Ascending aorta (tissue), 2 donors: ENCODE measurements at places on chromosomes 7 and 10. TPM values are rescaled to one million over a fixed set of nuclear protein-coding genes. Genes with fewer than 3 reads are reported as not detected.

DNA sequence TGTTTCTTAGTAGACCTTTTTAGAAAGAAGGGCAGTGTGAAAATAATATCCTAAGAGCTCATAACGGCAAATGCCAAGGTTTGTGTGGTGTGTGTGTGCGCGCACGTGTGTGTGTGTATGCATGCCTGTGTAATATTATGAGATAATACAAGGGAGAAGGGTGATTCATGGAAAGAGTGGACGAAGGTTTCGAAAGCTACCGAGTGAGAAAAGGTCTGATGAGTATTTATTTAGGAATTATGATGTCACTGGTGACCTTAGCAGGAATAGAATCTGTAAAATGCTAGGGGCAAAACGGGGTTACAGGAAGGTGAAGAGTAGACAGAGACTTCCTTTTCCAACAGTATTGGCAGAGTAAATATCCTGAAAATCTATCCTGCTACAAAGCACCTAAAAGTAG lies 107.3 kb downstream of the AHR start:
- no peaks in the 10 kb centered on the region for H3K27me3 ChIP-seq
- H3K4me3 ChIP-seq, result no peak overlapping the region
- no peak overlapping the region for H3K27ac ChIP-seq

- no peak overlapping the region for H3K4me3 ChIP-seq
- no peaks in the 10 kb centered on the region for H3K27me3 ChIP-seq
- H3K27ac ChIP-seq, result no peak overlapping the region
- no peaks in the 10 kb centered on the region for H3K4me1 ChIP-seq
- no peaks in the 10 kb centered on the region for H3K36me3 ChIP-seq
These were observed 203.3 kb downstream of the BUB3 start for GRCh38 chr10:123357421-123357930.

- H3K36me3 ChIP-seq, result no peaks in the 10 kb centered on the region
- no peak for DNase-seq
- no peaks in the 10 kb centered on the region for H3K27me3 ChIP-seq
- no peaks in the 10 kb centered on the region for H3K4me1 ChIP-seq
- H3K4me3 ChIP-seq, result no peak overlapping the region
- no peak overlapping the region for H3K27ac ChIP-seq
These were observed 138.9 kb upstream of the FERD3L start for GRCh38 chr7:19284136-19284535.

GRCh38 chr7:151520419-151521261 lies 945 bp upstream of the RHEB start:
- H3K4me3 ChIP-seq, result peak overlapping the region; percentile 49
- peaks cover 13% of the 10 kb centered on the region for H3K4me1 ChIP-seq
- no peaks in the 10 kb centered on the region for H3K27me3 ChIP-seq

- no peaks in the 10 kb centered on the region for H3K4me1 ChIP-seq
- peaks cover 17% of the 10 kb centered on the region for H3K36me3 ChIP-seq
- no peak overlapping the region for H3K4me3 ChIP-seq
- H3K27ac ChIP-seq, result no peak overlapping the region
- no peak for DNase-seq
These were observed 23.5 kb downstream of the BCCIP start for GRCh38 chr10:125846894-125847293.

DNA sequence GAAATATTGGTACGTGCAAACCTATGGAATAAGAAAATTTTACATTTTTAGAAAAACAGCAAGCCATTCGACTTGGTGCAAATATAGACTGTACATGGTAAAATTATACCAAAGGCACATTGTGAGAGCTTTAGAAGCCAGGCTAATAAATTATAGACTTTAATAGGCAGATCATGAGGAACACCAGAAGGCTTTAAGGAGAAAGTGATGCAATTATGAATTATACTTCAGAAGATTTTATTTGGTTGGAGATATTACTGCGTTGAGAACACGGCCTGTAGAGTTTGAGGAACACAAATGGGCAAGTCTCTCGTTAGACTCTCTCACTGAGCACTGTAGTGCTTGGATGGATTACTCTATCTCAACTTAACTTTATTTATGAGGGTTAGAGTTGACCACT lies 141.7 kb downstream of the MACC1 start:
- DNase-seq, result no peak
- H3K4me1 ChIP-seq, result no peaks in the 10 kb centered on the region
- no peak overlapping the region for H3K4me3 ChIP-seq
- no peak overlapping the region for H3K27ac ChIP-seq

DNA sequence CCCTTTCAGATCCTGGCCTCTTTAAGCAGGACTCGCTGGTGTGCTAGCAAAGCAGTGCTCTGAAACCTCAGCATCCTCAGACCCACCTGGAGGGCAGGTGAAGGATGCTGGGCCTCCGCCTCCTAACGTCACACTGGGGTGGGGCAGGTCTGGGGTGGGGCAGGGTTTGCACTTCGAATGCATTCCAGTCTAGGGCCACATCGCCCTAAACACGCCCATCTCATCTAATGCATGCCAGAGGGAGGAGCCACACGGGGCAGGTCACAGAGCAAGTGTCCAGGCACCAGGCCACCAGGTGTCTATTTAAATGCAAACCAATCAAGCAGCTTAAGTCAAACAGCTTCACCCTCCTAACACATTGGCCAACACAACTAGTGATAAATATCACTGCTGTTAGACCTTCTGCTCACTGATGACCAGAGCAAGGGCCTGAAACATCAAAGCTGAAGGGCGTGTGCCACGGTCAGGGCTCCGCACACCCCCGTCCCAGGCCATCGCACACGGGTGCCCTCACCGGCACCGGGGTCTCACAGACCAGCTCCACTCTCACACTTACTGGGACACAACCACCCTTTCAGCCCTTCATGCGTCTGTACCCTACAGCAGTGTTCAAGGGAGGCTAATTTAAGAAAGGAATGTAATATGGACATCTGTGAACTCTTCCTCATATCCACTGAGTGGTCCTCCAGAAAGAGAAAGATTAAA lies 47.1 kb downstream of the DIP2C start:
- no peak overlapping the region for H3K4me3 ChIP-seq
- no peak overlapping the region for H3K27ac ChIP-seq
- no peaks in the 10 kb centered on the region for H3K4me1 ChIP-seq
- H3K36me3 ChIP-seq, result no peaks in the 10 kb centered on the region

- DNase-seq, result no peak
- H3K36me3 ChIP-seq, result no peaks in the 10 kb centered on the region
- no peak overlapping the region for H3K27ac ChIP-seq
- H3K4me3 ChIP-seq, result no peak overlapping the region
- peaks cover 8% of the 10 kb centered on the region for H3K4me1 ChIP-seq
- no peaks in the 10 kb centered on the region for H3K27me3 ChIP-seq
These were observed 5.2 kb downstream of the PHYHIPL start for GRCh38 chr10:59181668-59182067.

- no peak overlapping the region for H3K4me3 ChIP-seq
- no peak overlapping the region for H3K27ac ChIP-seq
- no peaks in the 10 kb centered on the region for H3K27me3 ChIP-seq
- no peaks in the 10 kb centered on the region for H3K4me1 ChIP-seq
These were observed 56.6 kb downstream of the TASOR2 start for GRCh38 chr10:5741276-5741675.

TMEM139 gene
- 11.5 TPM for total RNA-seq

SUFU gene
- 17.3 TPM for total RNA-seq

EDRF1 gene
- 0.53 TPM for total RNA-seq

IDI2 gene
- total RNA-seq, result not detected

TMEM236 gene
- not detected for total RNA-seq

DMBT1 gene
- total RNA-seq, result not detected
